Activated CD4-positive, alpha-beta T cell treated with anti-CD3 and anti-CD28 coated beads, Interleukin-2, amount 50 U/mL, for 4 hours (primary cell): ENCODE measurements at places on chromosomes 1 and 21.

- no peak for DNase-seq
Measured at GRCh38 chr1:230930986-230931385, 47.7 kb downstream of the TTC13 start.

DNA sequence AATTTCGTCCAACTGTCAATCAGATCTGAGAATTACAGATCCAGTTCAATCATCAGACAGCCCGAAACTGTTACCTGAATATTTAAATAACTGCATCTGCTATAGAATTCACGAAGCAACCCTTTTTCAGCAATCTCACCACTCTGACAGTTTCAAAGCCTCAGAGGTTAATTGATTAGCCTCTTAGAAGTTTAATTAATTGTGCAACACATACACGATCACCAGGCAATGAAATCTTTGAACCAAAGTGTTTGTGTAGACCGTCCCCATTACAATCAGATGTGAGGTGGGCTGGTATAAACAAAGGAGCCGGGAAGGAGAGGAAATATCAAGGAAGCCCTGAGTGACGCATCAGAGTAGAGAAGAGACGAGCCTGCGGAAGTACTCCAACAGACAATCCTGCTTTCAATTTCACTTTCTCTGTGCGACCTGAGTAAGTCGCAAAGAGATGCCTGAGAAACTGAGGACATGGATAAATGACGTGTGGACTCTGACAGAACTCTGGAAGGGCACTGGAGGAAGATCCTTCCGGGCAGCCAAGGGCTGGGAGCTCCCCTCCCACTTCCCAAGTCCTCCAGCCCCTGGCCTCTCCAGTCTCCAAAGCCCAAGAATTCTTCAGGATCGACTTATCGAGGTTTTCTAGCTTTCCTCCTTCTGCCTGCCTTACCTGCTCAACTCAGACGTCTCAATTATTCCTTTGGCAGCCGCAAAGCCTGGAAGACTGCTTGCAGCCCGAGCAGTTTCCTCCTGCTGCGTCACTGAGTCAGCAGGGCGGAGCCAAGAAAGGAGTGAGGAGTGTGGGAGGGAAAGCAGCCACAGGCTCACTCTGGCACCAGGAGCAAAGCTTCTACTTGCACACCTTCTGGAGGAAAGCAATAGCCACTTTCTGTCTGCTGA is at the start of gene RNASEL:
TSS of gene RNASEL (minus strand) at position 757 of the 897 bp plus-strand sequence. CDS start 2,450 bp downstream, outside the sequence.
- peak; percentile 58 for DNase-seq

DNA sequence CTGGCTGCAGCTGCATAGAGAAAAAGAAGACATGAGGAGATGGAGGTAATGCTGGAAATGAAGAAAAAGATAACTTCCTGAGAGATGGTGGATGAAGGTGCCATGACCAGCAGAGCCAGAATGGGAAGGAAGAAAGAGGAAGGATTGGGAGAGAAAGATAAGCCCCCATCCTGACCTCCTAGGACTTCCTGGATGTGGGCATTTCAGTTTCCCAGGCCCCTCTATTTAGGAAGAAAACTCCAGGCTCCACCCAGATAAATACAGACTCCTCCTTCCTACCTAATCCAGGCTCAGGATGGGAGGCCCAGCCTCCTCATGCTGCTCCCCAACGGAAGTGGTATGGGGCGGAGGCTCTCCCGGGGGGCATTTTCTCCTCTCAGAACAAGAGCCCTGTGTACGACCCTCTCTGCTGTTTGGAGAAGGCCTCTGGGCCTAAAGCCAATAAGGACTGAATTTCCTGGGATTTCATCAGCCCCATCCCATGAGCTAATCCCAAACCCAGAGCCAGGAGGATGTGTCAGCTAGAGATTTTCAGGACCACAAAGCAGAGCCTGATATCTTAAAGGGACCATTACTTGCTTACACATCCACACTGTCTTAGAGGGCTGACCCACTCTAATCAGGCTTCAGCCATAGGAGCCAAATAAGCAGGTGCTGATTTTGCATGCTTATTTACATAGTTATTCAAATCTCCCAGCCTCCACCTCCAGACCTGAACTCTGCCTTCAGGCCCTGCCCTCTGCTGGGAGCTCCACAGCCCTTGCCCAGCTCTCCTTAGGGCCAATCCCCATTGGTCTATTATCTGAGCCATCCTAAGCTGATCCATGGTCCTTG is 5.1 kb upstream of the ARHGEF2 start:
- no peak for DNase-seq

DNA sequence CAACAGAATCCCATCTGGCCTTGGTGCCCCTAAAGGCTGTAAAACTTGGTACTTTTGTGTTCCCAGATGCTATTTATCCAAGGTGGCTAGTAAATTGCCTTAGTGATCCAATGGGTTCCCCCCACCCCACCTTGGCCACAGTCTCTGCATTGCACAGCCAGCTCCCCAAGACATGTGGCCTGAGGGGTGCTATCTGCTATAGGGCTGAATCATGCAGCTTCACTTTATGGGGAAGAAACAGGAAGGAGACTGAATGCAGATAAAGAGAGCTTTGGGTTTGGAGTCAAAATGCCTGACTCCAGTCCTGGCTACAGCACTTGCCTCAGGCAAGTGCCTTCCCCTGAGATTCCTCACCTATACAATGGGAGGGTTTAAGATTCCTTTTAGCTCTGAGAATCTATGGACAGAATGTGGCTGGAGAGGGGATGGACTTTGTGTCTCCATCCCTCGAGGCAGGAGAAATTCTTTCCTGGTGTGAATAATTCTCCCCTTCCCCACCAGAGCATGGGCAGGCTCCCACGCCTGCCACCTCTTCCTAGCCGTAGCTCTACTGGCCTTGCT is 6.5 kb downstream of the RHEX start:
- no peak for DNase-seq

GRCh38 chr1:68815632-68816031 is 318.8 kb upstream of the DEPDC1 start:
- DNase-seq = no peak
